LNCaP clone FGC (cell line): ENCODE measurements at places on chromosomes 4 and X.
A peak's percentile ranks its signal among the peaks of the same experiment; 100 is the strongest.

GRCh38 chrX:139194571-139195280 lies 335.8 kb upstream of the F9 start:
- peak; percentile 52 for DNase-seq

- no peak for DNase-seq
These were observed 169.8 kb downstream of the BTC start for GRCh38 chr4:74624351-74625151.

DNA sequence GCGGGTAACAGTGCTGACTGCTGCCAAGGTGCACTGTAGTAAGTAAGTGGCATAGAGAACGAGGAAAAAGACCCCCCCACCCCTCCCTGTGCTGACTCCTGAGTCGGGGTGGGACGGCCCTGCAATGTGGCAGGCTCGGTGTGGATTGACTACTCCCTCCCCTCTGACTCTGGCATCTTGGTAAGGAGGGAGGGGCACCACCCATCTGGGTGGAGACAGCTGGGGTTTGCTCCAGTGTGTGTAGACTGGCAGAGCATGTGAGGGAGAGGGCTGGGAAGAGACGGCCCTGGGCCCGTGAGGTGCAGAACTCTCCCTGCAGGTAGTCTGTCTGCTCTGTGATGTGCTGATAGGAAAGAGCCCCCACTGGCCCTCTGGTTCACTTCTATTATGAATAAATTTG lies 31.0 kb downstream of the NSG1 start:
- no peak for DNase-seq

GRCh38 chr4:146978641-146979040 lies 33.0 kb upstream of the TTC29 start:
- DNase-seq = no peak

DNA sequence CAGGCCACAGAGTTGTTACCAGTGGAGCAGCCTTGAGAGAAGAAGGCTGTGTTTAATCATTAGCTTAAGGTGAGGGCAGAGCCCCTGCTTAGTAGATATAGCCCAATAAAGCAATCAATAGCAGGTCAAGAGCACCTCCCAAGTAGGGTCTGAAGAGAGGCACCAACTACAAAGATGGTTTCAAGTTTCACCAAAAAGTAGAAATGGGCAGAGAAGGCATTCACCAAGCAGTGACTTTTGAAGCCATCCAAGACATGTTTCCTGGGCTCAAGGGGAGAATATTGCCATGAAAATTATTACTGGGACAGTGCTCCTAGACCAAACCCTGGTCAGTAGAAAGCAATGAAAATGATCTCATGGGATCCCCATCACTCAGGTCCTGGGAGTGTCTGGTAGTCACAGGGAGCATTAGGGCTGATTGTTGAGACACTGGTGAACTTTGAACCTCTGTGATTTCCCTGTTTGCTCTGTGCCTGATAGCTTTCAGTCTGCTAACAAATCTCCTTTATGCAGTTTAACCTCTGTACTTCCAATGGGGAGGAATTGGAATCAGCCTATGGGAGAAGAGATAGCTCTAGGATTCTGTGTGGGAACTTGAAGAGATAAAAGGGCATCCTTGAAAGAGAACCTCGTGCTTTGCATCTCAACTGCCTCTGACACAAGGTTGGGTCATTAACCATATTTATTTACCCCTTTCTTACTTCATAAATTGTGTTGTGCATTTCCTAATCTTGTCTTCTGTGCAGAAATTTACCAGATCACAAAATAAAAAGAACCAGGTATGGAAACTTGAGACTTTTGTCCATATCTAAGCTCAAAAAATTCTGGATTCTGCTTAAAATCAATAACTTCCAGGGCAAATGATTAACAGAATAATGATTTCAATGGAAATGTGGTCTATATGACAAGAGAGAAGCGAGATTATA lies 9.3 kb upstream of the OTC start:
- DNase-seq = no peak

DNA sequence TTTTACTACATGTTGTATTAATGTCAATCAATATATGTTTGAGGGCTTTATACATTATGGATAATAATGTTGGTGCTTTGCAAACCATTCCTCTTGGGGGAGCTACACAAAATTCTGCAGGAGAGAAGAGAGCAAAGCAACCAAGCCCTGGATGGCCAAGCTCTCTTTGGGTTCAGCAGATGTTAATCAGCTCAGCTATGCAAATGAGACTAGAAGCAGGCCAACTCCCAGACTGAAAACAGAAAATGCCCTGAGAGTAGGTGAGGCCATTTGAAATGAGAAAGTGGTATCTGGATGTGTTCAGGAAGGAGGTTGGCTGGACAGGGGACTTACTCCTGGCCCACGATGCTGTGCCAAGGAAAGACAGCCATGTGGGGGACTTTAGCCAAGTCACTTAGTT lies 387.0 kb downstream of the BCOR start:
- DNase-seq = no peak

GRCh38 chr4:151610229-151610628 lies 150.6 kb downstream of the GATB start:
- no peak for DNase-seq

GRCh38 chrX:24426921-24427746 lies 38.0 kb upstream of the PDK3 start:
- DNase-seq = no peak

- no peak for DNase-seq
These were observed 557.4 kb upstream of the FTHL17 start for GRCh38 chrX:31629195-31629594.

- no peak for DNase-seq
These were observed 526.0 kb downstream of the CFAP47 start for GRCh38 chrX:36445566-36445965.

- DNase-seq = peak; percentile 52
These were observed 276.3 kb upstream of the TACR3 start for GRCh38 chr4:103996064-103996463.

- no peak for DNase-seq
These were observed 97.1 kb downstream of the GPR143 start for GRCh38 chrX:9668537-9668936.

GRCh38 chrX:121256647-121257046 lies 209.2 kb downstream of the GLUD2 start:
- no peak for DNase-seq

GRCh38 chr4:86522349-86522748 lies 71.8 kb upstream of the PTPN13 start:
- no peak for DNase-seq

GRCh38 chr4:2810388-2810787 lies 17.5 kb downstream of the SH3BP2 start:
- no peak for DNase-seq

- no peak for DNase-seq
These were observed 41.4 kb downstream of the JADE3 start for GRCh38 chrX:46953597-46953996.

DNA sequence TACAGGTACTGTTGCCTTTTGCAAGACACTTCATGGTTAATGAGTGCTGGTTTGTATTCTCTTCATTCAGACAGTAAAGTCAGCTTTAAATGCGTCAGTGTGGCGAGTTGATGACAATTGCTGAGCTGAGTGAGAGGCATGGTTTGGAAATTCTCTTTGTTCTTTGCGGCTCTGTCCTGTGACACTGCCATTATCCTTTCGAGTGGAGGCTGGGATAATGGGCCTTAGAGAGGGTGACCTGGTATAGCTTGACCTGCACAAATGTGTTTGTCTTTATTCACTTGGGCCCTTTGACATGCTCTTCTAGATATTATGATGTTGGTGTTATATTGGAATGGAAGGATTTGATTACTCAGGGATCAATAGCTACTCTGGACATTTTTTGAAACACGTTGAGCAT lies 208.5 kb upstream of the FAT1 start:
- no peak for DNase-seq

GRCh38 chrX:96551322-96551872 lies 133.2 kb upstream of the DIAPH2 start:
- DNase-seq = no peak

DNA sequence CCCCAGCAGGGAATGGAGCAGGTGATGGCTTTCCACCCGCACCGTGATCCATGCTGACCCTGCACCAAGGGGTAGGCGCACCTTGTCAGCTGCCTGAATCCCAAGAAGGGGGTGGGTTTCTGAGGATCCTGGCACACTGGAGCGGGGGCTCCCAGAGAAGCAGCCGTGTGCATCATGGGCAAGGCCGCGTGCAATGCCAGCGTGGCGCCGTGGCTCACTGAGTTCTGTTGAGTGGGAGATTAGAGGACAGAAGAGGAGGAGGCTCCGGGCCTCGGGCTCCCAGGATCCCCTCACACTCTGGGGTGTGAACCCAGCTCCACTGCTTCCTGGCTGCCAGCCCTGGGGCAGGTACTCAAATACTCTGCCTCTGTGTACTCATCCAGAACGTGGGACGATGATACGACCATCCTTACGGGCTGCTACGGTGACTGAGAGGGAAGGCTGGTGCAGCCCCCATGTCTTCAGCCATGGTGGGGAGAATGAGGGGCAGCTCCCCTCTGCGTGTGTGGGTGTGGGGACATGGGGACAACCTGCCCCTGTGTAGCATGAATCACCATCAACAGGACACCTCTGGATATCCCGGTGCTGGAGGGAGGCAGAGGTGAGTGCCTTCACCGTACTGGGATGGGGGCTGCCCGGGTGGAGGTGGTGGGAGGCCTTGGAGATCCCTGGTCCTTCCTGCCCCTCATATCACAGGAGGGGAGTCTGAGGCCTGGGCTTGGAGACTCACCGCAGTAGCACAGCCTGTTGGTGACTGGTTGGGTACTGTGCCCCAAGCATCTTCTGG lies 52.6 kb downstream of the CPZ start:
- DNase-seq = no peak

DNA sequence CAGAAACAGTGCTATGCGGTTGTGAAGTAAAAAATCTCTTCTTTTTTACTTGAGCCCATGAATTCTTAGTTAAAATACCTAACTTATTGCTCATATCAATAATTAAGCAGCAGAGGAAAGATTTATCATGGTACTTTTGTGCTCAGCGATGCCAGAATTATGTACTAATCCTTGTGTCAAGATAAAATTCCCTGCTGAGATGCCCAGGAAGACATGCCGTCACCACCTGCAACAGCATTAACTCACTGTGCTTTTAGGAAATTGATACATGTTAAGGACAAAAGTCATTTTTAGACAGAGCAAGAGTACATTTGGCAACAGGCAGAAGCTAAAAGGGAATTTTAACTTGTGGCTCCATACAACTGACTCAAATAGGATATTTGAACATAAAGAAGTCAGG lies 138.9 kb downstream of the NPNT start:
- DNase-seq = no peak

GRCh38 chr4:188444500-188444899 lies 305.3 kb downstream of the TRIML1 start:
- DNase-seq = no peak

- DNase-seq = no peak
These were observed 52.8 kb downstream of the NOP14 start for GRCh38 chr4:2910409-2910808.

- DNase-seq = no peak
These were observed 70.5 kb upstream of the TSPAN5 start for GRCh38 chr4:98728871-98729270.

GRCh38 chrX:74023203-74023602 lies 280.8 kb upstream of the ZCCHC13 start:
- no peak for DNase-seq

- no peak for DNase-seq
These were observed 42.3 kb downstream of the NALF2 start for GRCh38 chrX:69546417-69546816.

DNA sequence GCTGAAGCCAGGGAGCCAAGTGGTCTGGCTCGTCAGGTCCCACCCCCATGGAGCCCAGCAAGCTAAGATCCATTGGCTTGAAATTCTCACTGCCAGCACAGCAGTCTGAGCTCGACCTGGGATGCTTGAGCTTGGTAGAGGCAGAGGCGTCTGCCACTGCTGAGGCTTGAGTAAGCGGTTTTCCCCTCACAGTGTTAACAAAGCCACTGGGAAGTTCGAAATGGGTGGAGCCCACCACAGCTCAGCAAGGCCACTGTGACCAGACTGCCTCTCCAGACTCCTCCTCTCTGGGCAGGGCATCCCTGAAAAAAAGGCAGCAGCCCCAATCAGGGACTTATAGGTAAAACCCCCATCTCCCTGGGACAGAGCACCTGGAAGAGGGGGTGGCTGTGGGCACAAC lies 353.8 kb downstream of the NAP1L3 start:
- no peak for DNase-seq

GRCh38 chr4:127006446-127006877 lies 626.3 kb upstream of the INTU start:
- no peak for DNase-seq

DNA sequence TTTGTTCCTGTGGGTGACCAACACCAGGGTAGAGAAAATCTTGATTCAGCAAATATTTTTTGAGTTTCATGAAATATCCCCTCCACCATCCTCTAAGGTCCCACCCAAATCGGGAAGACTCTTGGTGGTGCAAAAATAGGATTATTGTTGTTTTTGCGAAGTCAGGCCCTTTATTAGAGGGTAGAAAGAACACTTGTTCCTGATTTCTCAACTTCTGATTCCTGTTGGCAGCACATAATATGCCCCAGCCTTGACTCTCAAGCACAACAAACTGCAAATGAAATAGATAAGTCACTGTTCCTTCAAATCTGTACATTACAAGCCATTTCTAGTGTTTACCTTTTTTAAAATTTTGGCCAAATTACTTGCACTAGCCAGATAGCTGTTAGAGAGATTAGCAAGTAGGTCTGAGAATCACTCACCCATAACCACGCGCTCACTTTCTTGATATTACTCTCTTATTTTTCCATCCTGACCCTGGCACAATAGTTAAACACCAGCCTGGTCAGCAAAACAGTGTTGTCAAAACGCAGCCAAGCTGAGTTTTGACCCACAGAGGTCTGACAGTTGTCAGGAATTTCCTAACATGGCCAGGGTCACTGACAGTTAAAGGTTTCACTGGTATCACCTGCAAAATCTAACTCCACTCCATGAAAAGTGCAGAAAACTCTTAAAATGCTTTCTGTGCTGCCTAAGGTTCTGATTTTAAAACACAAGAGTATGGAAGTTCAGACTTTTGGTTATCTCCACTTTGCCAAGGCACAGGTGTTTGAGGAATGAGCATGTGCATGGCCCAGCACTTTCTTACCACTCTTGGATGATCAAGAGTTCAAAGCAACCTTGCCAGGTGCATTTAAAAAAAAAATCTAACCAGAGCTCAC lies 69.8 kb downstream of the RBM47 start:
- no peak for DNase-seq

- DNase-seq = no peak
These were observed 74.8 kb downstream of the TEX13C start for GRCh38 chrX:125394449-125394848.
